ENCODE measurements at places on chromosomes 12 and 14.

DNA sequence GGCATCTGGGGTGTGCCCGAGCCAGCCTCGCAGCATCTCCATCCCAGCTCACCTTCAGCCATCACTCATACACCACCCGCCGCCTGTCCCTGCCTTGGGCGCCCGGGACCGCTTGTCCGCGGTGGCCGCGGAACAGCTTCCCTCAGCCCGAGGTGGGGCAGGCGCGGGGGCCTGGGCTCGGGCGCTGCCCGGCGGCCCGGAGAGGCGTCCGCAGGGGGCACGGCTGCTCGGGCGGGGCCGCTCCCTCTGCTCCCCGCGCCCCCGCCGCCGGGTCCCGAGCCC, 430 bp downstream of the SLC41A2 start:
- peak; percentile 40 for DNase-seq

DNA sequence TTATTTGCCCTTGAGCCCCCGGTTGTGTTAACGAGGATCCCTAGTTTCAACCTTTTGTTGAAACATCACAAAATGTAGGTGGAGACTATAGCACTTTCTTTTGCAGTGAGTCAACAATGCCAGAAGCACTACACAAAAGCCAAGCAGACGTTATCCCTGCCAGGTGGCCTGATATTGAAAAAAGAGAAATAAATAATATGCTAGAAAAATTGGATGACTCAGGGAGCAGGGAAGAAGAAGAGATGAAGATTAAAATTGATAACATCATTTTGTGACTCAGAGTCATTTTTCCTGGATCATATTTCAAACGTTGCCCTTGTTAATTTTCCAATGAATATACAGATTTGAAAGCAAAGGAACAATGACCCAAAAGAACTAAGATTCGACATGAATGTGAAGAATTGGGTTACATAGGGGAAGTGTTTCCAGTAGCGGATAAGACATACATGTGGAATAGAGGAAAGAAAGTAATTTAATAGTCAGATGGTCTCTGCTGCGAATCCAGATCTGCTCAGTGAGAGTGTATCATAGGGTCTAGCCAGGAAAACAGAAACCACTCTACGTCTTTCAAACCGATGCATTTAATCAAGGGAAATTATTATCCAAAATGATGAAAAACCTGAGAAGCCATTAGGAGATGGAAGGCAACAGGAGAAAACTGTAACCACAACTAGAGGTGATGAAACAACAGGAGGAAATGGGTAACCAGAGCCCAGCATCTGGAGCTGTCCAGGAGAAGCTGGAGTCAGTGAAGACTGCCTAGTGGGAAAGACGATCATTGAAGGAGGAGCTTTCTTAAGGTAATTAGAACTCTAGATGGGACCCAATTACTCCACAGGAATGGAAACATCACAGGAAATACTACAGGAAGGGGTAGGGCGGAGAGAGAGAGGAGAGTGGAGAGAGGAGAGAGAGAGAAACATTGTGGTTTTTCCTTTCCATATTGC, 57.9 kb downstream of the RERG start:
- no peak for DNase-seq

DNA sequence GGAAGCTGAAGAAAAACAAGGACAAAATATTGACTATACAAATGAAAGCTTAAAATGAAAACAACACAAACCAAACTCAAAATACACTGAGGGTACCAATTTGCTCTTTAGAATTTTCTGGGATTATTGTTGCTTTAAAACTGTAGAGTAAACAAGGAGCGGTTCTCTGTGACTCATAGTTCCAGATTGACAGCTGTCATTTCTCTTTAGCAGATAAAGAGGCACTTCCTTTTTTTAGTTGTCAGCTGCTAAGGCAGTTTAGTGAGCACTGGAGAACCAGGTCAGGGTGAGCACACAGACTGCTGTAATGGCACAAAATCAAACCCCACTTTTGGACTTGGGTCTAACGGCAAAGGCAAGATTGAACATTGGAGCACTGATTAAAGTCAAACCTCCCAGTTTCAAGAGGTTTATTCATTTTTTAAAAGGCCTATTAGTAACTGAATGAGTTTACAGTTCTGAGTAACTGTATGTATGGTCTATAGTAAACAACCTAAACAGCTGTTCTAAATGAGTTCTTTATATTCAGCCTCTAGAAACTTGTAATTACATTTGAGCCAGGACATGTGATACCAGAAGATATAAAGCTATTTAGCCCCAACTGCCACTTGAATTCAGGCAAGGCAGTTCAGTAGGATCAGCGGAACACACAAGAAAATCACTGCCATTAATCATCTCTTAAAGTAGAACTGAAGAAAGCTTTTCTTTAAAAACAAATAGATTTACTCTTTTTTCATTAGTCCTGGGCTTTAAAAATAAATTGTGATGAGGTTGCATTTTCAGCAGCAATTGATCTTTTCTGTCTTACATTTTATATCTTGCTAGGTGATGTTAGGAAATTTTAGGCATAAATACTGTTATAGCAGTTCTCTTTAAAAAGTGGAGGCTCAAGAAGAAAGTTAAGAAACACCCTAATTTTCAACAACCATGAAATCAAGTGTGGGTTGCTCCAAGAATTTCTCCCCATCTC, 71.7 kb upstream of the PRICKLE1 start:
- no peak for DNase-seq

DNA sequence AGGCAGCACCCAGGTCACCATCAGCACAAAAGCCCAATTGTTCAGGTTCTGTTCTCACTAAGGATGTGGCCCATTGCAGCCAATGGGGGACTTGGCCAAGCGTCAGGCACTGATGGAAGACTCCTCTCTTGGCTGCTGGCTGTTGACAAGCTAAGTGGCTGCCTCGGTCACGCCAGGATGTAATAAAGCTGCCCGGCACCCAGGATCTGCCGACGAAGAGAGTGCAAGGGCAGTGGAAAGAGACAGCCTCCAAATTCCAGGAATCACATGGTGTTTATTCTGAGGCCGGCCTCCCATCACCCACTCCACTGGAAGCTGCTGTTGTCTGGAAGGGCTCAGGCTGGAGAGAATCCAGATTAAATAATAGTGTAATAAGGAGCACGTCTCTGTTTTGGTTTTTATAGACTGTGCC, 451.8 kb upstream of the TBX3 start:
- DNase-seq = no peak

GRCh38 chr12:7935590-7936581, at the start of gene SLC2A3:
Gene SLC2A3 (minus strand): TSS chr12:7936187. CDS start chr12:7936034, 153 bp downstream.
- peak; percentile 93 for DNase-seq

GRCh38 chr12:96824838-96825236, 82.2 kb upstream of the NEDD1 start:
- DNase-seq = no peak

DNA sequence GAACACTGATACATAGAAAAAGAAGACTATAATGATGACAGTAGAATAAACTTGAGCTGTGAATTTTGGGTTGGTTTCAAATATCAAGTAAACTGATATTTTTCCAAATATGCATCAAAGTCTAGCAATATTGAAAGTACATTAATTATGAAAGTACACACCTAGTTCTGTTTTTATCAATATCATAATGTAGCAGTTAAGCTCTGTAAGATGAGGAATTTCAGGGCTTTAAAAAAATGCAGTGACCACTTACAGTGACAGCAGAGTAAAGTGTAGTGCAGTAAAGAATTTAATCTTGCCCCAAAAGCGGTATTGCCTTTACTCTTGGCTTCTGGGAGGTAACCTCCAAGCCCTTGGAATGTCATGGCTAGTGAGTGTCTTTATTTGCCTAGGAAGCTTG, 102.9 kb upstream of the ABCD2 start:
- DNase-seq = no peak

DNA sequence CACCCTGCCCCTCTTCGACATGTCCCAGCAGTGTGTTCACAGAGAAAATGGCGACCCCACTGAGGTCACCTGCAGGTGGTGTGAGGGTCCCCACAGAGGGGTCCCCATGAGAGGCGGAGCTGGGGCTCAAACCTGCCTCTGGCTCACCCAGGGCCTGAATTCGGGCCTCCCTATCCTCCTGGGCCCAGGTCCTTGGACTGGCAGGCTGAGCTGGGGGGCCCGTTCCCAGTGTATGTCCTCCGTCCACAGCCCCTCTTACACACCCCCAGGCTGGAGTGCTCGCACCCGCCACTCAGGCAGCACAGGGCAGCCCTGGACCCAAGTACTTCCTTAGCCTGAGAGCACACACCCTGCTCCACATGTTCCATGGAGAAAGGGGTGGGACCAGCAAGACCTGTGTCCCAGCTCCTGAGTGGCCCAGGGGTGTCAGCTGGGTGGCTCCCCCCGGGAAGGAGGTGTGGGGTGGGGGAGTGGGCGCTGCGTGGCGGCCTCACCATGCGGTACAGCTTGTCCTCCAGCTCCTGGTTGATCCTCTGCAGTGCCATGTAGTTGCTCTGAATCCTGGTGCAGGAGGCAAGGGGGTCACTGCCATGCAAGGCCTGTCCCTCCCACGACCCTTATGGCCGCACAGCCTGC, 42.6 kb downstream of the BEGAIN start:
- DNase-seq = no peak

DNA sequence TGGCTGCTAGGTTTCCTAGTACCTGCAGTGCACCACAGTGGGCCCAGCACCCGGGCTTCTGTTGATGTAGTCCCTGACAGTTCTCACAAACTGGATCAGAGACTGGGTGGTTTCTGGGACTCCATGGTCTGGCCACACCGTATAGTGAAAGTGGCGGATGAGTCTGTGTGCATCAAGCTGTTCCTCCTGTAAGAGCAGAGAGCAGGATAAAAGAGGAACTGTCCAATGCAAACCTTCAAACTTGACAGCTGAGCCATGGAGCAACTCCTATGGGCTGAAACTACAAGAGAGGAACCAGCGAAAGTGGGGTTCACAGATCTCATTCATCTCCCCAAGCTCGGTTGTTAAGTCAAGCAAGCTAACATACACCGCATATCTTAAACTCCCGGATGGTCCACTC, 102.8 kb downstream of the PTPRB start:
- DNase-seq = no peak

DNA sequence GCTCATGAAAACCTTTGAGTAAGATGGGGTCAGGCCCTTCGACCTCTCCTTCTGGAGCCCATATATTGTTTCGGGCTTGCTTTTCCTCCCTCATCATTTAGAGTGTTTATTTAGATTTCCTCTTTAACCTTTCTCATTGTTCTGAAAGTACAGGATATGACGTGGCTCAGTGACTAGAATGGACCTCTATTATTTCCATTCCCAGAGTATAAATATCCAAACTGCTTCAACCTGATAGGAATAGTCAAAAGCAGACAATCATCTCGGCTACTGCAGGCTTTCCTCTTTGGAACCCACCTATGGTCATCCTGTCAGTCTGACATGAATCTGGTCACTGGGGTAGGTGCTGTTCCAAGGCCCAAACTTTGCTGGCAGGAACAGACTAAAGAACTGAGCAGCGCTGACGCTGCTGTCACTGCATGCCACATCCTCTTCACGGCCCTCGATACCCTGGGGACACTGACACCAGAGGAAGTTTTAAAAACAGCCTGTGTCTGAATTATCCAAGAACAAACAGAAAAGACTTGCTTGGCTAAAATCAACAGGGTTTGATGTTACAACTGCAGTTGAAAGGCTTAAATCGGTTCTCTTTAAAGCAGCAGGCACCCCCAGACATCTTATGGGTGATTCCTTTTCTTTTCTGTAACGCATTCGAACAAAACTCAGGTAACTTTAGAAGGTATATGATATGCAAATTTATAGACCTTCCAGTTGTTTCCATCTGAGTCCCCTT, 5.0 kb upstream of the DDX47 start:
- DNase-seq = peak; percentile 63

DNA sequence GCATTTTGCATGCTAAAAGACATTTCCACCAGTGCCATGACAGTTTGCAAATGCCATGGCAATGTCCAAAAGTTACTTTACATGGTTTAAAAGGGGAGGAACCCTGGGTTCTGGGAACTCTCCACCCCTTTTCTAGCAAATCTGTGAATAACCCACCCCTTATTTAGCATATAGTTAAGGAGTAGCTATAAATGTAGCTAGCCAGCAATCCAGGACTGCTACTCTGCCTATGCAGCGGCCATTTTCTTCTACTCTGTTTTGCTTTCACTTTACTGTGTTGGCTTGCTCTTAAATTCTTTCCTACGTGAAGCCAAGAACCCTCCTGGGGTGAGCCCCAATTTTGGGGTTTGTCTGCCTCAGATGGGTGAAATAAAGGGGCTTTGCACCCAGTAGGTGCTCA, 141.0 kb downstream of the PTPN11 start:
- DNase-seq = no peak

GRCh38 chr12:109939504-109939903, 39.4 kb downstream of the TCHP start:
- no peak for DNase-seq

- no peak for DNase-seq
These were observed 1213.6 kb downstream of the GALC start for GRCh38 chr14:86779416-86779815.

- no peak for DNase-seq
These were observed 25.1 kb downstream of the TESPA1 start for GRCh38 chr12:54959291-54960018.

DNA sequence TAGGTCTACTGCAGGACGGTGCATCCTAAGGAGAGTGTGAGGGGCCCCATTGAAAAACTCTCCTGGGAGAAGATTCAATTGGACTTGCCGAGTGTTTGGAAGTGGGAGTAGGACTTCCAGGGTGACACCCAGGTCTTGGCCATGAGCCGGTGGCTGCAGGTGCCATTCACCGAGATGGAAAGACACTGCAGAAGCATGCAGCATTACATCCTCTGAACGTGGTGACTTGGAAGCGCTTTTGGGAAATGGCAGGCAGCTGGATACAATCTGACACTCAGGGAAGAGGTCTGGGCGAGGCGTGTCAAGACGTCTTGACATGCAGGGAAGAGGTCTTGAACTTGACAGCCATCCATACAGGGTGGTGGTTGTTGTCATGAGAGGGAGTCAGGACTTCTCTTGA, 126.9 kb downstream of the PAPOLA start:
- DNase-seq = no peak

DNA sequence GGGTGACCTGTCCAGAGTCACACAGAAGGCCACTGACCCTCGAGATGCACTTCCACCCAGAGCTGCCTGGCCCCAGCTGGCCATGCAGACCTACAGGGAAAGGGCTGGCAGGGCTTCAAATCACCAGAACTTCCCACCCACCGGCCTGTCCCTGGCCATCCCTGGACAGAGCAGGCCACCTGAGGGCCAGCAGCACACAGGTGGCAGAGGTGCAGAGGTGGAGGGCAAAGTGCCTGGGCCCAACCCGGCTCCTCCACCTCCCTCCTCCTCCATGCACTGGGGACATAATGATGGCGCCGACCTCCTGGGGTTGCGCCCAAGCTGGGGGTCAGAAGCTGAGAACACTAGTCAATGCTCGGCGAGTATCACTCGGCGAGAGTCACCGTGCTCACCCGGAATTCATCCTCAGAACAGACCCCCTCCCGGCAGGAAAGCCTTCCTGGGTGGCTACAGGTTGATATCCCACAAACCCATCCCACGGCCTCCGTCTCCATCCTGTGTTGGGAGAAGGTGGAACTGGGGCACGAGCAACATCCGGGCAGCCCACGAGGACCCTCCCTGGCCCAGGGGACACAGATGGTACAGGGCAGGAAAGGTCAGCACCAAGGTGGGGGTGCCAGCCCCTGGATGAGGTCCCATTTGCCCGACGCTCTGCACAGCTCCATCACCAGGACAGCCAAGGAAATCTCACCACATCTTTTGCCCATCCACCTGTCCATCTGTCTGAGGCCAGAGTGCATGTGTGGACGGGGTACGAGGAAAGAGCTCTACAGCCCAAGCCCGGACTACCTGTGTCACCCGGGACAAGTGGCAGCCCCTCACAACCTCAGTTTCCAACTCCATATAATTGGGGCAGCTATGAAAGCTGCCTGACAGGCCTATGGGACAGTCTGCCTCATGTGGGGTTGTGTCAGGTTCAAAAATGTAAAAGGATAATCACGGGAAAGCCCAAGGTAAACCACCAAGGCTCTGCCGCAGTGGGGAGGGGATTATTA, 10.8 kb downstream of the BEGAIN start:
- DNase-seq = no peak
